ENCODE measurements at places on chromosomes 12 and 14. TPM values are rescaled to one million over a fixed set of nuclear protein-coding genes. Genes with fewer than 3 reads are reported as not detected.

The PTHLH gene
- total RNA-seq = not detected

GRCh38 chr14:55973911-55974630 lies 144.1 kb upstream of the PELI2 start:
- no peak for DNase-seq

GRCh38 chr12:89571491-89572195 lies 45.8 kb upstream of the POC1B start:
- DNase-seq = no peak

- no peak for DNase-seq
Measured at GRCh38 chr12:117143008-117143532, 43.9 kb upstream of the TESC start.

- no peak for DNase-seq
Measured at GRCh38 chr14:93956514-93957332, 19.6 kb downstream of the ASB2 start.
